DMS 273 treated with DMSO at 0.1 percent for 48 hours (cell line): ENCODE measurements at places on chromosomes 7 and 10.

- DNase-seq: no peak
Observed at GRCh38 chr10:91935886-91936285, 12.3 kb downstream of the BTAF1 start.

DNA sequence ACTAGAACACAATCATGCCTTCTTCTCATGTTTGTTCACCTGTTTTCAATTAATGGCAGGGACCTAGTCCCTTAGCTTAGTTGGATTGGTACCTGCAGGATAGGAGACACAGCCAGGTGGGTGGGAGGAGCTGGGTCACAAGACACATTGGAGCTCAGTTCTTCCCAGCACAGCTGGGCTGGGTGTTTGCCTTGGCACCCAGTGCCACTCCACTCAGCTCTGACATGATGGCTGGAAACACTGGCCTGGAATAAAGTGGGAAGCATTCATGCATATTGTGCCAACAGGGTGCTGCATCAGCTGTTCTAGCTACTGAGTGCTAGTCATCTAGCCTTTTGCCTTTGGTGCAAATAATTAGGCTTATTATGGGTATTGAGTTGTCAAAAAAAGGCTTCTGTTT lies 226.1 kb downstream of the PTEN start:
- no peak for DNase-seq

DNA sequence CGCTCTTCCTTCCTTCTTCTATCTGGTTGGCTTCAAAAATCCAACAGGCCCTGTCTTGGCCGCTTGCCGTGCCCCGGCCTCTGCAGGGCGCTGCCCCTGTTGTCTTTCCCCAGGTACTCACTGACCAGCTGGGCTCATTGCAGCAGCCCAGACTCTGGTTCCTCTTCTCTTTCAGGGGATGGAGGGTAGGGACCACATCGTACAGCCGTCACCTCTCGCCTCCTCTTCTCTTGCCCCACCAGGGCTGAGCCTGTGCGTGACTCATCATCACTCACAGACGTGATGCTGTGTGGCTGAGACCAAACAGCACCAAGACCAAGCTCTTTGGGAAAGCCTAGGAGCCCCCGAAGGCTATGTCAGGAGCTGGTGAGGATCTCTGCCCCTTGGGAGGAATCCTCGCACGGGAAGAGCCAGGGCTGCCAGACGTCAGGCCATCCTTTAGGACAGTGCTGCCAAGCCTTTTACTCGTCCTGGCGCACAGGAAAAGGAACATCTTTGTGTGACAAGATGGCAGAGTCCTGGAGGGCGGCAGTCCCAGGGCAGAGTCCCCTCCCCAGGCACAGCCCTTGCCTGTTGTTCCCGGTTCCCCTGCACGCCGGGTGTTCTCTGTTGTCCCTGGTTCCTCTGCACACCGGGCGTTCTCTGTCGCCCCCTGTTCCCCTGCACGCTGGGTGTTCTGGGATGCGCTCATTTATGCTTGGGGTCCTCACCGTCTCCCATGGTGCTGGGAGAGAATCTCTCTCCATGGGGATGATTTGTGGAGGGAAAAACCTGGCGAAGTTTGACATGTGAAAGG lies 188.5 kb upstream of the SHH start:
- no peak for DNase-seq

DNA sequence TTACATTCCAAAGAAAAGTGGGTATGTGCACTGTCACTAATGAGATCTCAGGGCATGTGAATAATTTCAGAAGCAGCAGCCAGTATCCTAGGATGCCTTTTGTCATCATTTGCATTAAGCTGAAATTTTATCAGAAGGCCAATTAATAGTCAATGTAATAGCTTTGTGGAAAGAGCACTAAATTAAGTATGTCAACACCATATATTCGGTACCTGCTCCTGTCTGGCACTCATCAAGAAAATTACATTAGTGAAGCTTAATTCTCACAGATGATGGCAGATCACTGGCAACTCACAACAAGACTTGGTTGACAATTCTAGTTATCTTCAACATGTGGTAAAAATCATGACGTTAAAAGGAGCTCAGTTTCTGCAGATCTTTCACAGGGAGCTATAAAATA lies 271.4 kb downstream of the PARD3 start:
- DNase-seq: no peak

DNA sequence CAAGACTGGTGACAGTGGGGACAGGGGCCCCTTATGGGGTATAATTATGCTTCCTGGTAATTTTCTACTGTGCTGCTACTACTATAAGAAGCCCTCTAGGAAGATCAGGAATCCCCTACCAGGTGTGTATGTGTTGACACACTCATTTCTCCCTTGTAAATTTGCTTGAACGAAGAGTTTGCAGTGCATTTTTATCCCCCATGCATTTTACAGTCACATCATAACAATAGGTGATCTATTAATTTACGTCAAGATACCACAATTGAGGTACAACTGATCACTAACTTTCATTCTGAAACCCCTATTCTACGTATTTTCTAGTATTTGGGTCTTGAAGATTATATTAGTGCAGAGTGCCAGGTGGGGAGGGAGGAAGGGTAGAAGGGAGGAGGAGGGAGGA lies 252.2 kb downstream of the NSUN6 start:
- no peak for DNase-seq

- no peak for DNase-seq
Observed at GRCh38 chr7:142807855-142808460, 37.2 kb downstream of the PRSS2 start.

- DNase-seq: no peak
Observed at GRCh38 chr10:100656454-100656853, 88.9 kb upstream of the PAX2 start.

DNA sequence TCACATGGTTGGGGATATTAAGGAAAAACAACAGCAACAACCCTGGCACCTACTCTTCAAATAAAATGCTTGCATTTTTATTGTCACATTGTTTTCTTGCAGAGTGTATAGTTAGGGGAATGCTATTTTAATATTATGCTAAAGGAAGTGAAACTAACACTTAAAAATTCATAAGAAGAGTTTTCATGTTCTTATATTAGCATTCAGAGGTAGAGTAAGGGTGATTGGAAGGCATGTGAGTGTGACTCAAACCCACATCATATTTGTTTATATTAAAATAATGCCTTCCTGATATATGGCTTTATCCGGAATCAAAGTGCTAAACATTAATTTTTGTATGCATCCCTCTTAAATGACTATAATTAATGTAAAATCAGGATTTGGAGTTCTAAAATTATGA lies 59.8 kb upstream of the TES start:
- DNase-seq: no peak

GRCh38 chr7:379456-380138 lies 89.6 kb downstream of the FOXL3 start:
- DNase-seq: no peak

DNA sequence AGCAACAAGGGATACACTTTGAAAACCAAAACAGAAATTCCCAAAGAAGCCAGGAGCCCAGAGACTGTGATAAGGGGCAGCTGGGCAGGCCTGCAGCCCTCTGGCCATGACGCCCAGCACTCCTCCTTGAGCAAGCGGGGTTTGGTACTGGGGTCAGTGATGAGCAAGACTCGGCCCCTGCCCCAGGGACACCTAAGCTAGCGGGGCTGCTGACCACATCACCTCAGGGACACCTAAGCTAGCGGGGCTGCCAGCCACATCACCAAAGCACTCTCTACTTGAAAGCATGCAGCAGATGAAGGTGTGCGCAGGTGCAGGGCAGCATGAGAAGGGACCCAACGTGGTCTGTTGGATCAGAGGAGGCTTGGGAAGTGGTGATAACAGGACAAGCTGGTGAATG lies 108.0 kb upstream of the PPP2R2D start:
- DNase-seq: no peak

DNA sequence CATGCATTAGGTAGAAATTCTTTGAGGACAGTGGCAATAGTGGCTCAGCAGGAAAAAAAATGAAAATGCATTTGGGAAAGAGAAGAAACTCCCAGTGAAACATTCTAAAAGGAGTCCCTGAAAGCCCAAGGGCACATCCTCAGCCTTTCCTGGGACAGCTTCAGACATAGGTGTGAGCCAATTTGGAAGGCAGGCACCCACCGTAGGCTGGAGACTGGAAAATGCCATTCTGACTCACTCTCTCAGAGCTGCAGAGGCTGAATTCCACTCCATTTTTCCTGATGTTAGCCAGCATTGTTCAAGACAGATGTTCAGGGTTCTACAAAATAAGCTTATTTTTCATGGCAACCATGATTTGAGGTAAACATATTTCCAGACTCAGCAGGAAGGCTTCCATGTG lies 379.0 kb upstream of the FZD8 start:
- DNase-seq: no peak
